Left hindlimb (tissue), 1 donor: ENCODE measurements at places on chromosomes 12 and 14.

GRCh38 chr14:74135426-74135825, 50.7 kb downstream of the LIN52 start:
- no peak for DNase-seq

GRCh38 chr14:92651106-92651757, 97.2 kb downstream of the LGMN start:
- DNase-seq: no peak

DNA sequence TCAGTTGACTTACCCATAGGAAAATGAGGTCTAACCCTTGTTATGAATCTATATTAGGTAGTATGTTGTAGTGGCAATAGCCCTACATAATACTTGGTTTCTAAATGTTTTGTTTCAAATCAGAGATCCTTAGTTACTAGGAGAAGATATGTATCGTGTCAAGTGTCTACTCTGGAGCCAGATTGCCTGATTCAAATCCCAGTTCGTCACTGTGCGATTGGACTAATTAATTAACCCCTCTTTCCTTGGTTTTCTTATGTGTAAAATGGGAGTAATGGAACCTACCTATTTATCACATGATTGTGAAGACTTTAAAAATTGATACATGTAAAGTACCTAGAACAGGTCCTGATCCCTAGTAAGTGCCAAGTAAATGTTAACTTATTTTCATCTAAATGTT, 1.4 kb downstream of the LETMD1 start:
- no peak for DNase-seq

GRCh38 chr12:114406316-114406983, 506 bp upstream of the TBX5 start:
- DNase-seq: no peak

- no peak for DNase-seq
Measured at GRCh38 chr14:70827347-70827746, 18.0 kb upstream of the MAP3K9 start.

GRCh38 chr14:99063620-99064225, 208.3 kb downstream of the BCL11B start:
- no peak for DNase-seq

DNA sequence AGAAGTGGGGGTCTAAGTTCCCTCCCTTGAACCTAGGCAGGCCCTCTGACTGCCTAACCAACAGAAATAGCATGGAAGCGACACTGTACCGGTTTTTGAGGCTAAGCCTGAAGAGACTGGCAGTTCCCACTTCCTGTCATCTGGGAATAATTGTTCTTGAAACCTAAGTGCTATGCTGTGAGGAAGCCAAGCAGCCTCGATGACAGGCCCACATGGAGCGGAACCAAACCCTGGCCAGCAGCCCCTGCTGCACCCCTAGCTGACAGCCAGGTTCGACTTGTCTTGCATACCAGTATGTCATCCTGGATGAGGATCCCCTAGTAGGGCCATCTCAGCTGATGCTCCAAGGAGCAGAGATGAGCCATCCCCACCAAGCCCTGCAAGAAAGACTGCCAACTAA, 6.4 kb upstream of the GPR68 start:
- no peak for DNase-seq
